ENCODE measurements at places on chromosomes 5 and 9.

DNA sequence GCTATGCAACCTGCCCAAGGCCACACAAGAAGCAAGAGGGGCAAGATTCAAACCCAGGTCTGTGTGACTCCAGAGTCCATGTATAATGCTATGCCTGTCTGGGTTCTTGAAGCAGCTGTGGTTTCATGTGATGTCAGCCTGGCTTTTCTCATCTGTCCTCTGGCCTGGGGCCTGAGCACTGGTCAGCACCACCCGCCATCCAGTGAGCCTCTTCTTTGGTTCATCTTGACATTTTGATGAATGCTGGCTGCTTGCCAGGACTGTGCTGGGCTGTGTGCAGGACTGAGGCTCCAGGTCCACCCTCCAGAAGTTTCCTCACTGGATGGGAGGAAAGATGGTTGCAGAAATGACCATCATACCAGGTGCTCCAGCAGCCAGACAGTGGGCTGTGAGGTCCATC lies 61.5 kb downstream of the TSTD2 start:
- no peak for DNase-seq

DNA sequence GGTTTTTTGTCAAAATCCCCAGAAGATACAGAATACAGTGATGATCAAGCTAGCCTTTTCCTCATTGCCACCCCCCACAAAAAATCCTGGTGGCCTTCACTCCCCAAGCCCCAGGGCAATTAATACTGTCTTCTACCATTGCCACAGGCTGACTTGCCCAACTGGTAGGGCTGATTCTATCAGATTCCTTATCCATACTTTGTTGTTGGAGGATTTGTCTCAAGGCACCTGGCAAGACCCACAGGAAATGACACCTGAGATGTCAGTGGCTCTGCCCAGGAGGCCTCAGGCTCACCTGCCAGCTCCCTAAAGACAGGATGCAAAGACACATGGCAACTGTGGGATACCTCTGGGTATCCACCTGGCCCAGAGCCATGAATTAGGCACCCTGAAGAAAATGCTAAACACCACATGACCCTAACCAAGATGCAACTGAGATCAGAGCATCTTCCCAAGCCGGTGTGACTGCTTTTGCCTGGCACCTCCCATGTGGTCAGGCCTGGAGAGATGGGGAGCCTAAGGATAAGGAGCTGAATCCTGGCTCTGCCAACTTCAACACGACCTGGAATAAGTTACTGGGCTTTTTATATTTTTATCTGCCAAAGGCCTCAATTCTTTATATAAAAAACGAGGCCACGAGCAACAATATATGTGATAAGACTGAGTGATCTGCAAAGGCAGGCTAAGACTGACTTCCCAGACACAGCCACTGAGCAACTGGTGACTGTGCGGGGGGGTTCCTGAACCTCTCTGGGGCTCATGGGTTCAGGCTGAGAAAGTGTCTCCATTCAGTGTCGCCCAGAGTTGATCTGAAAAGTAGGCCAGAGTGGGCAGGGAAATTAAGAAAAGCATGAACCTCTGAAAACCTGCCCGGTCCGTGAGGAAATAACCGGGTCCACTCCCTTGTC lies 944 bp downstream of the ATOX1 start:
- no peak for DNase-seq

- DNase-seq, result no peak
Measured at GRCh38 chr9:77020413-77021290, 1.2 kb downstream of the FOXB2 start.

GRCh38 chr9:133269537-133270362 lies 5.3 kb downstream of the ABO start:
- DNase-seq, result no peak

- no peak for DNase-seq
Measured at GRCh38 chr5:78286290-78286689, 8.2 kb downstream of the AP3B1 start.

- DNase-seq, result peak; percentile 61
Measured at GRCh38 chr9:109507421-109507838, 9.3 kb upstream of the PTPN3 start.

DNA sequence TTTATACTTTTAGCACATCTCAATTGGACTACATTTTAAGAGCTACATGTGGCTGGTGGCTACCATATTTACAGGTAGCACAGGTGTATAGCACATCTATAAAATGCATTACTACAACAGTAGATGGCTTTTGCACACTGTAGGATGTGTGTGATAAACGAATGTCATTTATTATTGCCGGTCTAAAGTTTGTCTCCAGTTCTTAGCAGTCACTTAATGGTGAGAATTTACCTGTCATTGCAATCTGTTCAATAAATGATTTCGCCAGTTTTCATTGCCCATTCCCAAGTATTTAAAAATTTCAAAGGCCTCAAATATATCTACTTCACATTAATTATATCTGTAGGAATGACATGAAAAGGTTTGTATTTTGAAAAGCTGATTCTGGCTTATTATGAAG lies 15.9 kb downstream of the SCAMP1 start:
- DNase-seq, result no peak

DNA sequence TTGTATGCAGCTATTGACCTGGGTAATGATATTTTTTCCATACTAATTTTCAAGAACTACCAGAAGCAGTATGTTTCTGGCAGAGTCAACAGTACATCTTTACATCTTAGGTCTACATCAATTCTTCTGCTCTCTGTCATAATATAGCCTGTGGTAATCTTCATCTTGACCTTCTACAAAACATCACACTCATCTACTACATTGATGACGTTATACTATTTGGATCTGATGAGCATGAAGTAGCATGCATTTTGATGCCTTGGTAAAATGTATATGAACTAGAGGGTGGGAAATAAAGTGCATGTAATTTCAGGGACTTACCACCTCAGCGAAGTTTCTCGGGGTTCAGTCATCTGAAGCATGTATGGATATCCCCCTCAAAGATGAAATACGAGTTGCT lies 629.7 kb upstream of the SGCD start:
- DNase-seq, result no peak

DNA sequence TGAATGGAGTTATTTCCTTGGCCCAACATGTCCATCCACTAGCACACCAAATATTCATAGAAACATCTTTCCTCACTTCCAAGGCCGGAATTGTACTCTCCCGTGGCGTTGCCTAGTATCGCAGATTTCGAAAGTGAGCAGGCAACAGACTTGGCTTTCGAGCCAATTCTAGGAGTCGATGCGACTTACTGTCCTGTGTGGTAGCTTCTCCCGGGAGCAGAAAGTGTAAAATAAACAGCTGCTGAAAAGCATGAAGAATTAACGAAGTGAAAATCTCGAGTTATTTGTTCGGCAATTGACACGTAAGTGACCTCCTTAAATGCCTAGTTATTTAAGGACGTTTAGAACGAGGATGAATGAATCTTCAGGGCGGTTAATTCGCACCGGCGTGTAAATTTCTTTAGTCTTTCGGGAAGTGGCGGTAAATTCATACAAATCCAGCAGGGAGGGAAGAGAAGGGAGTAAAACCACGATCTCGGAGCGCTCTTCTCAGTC lies 449 bp upstream of the PCSK5 start:
- DNase-seq, result no peak

GRCh38 chr9:81613002-81613812 lies 76.1 kb downstream of the TLE1 start:
- DNase-seq, result peak; percentile 31

GRCh38 chr5:102865510-102866236 lies 110.6 kb downstream of the PAM start:
- no peak for DNase-seq

DNA sequence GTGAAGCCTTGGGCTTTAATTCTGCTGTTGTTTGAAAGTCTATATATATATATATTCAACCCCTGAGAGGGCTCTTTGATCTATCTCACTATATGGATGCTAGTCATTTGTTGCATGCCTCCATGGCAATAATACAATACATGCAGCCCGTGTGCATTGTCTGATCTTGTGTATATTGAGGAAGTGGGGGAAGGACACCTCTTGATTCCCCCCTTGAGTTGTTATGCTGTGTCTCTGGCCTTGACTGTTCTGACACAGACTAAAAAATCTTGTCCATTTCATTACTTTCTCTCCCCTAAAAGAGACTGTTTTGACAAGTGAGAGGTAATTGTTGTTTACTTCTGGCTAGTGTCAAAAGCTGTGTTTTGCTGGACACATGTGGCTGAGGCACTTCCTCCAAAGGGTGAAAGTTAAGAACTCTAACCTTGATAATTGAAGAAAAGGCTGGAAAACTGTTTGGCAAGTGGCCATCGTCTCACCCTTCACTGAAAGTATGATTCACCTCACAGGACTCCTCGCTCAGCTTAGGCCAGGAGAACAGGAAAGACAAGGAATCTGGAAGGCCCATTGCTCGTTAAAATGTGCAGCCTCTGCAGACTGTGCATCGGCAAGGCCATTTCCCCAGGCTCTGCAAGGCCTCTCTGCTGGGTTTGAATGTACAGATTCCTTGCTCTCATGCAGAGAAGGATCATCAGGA lies 304.0 kb downstream of the PRELID2 start:
- DNase-seq, result peak; percentile 45

GRCh38 chr5:151680944-151681427 lies 5.7 kb downstream of the SPARC start:
- no peak for DNase-seq

GRCh38 chr5:81906086-81906485 lies 65.7 kb upstream of the ATG10 start:
- no peak for DNase-seq

GRCh38 chr9:115671236-115671962 lies 482.2 kb upstream of the PAPPA start:
- no peak for DNase-seq

GRCh38 chr9:87596862-87597261 lies 99.2 kb downstream of the DAPK1 start:
- no peak for DNase-seq

GRCh38 chr5:132497488-132497997 lies 7.0 kb upstream of the IRF1 start:
- DNase-seq, result peak; percentile 73

- DNase-seq, result no peak
Measured at GRCh38 chr9:37036371-37036775, 2.3 kb upstream of the PAX5 start.

GRCh38 chr9:17963498-17963897 lies 384.6 kb downstream of the SH3GL2 start:
- DNase-seq, result no peak
